SJCRH30 (cell line): ENCODE measurements at places on chromosomes 4 and X.

DNA sequence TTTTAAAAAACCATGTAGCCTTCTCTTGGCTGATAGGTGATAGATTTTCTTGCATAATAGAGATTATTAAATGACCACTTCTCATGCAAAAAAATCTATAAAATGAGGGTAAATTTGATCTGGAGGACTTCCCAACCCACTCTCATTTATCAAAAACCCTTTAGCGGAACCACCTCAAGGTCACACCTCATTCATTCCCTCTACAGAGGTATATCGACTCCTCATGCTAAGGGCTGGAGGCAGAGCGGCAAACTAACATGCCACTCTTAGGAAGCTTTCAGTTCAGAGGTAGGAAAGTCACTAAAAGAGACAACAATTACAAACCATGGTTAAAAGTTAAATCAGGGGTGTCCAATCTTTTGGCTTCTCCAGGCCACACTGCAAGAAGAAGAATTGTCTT is 90.0 kb downstream of the COX7B2 start:
- no peak for DNase-seq

GRCh38 chrX:43557792-43558191 is 98.3 kb upstream of the MAOA start:
- DNase-seq = peak; percentile 32

DNA sequence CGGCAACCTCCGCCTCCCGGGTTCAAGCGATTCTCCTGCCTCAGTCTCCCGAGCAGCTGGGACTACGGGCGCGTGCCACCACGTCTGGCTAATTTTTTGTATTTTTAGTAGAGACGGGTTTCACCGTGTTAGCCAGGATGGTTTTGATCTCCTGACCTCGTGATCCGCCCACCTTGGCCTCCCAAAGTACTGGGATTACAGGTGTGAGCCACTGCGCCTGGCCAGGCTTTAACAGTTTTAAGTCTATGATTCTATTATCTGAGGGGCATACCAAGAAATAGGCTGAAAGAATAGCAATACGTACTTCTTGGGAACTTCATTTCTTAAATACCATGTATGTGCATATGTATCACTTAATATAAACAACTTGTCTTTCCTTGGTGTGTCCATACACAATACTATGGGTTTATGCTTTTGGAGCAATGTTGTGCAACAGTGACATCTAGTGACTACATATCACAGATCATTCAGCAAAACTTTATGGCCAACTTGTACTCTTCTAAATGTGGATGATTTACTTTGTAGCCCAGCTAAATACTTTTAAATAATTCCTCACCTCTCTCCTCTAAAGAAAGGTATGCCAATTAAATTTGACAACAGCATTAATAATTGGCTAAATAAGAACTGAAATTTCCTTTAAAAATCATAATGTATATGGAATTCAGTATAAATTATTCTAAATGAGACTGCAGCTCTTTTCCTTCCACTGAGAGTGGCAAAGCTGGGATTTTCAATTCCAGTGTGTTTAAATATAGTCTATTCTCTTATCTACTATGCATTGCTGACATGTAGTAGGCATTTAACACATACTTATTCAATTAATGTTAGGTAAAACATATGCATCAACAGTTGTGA is 10.4 kb downstream of the SLC9B1 start:
- peak; percentile 79 for DNase-seq

DNA sequence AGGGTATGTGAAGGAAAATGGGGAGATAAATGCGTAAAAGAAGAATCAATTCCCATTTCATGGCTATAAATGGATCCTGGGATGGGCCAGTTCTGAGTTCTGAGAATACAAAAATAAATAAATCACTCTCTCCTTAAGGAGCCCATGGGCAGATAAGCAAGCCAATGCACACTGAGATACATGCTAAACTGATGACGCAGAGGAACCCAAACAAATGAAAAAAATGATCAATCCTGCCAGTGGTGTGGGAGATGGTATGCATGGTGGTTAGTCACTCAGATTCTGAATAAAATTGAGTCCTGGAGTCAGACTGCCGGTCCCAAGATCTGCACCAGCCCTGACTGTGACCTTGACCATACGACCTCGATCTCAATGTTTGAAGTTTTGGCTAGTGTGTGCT is 59.7 kb downstream of the NEIL3 start:
- no peak for DNase-seq

- DNase-seq = no peak
Measured at GRCh38 chr4:142574306-142574705, 271.8 kb downstream of the INPP4B start.

DNA sequence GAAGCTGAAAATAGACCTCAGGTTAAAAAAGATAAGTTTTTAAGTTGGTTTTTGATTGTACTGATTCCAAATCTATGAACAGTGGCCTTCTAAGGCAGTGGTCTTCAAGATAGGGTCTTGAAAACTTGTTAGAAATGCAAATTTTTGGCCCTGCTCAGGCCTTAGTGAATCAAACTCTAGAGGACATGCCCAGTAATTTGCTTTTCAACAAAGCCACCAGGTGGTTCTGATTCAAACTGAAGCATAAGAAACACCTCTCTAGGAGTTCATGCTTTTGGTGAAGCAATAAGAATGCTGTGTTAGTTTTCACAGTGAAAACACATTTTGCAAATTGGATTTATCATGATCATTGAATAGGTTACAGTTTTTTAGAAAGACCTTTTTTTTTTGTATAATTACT is 1849.4 kb upstream of the AGA start:
- DNase-seq = no peak

DNA sequence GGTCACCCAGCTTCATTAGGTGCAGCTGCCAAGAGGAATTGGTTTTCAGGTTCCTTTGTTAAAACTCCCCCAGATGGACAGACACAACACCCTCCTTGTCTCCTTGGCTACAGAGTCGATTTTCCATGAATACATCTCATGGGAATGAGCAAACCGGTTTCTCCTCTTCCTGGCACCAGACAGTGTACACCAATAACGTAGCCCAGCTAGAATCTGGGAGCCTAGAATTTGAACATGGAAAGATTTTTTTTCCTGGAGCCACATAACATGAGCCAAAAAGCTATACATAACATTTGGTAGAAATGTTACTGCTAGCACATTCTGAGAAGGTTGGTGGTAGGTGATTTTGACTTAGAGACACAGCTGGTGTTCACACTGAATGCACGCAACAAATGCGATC is 62.9 kb upstream of the SLC34A2 start:
- no peak for DNase-seq

DNA sequence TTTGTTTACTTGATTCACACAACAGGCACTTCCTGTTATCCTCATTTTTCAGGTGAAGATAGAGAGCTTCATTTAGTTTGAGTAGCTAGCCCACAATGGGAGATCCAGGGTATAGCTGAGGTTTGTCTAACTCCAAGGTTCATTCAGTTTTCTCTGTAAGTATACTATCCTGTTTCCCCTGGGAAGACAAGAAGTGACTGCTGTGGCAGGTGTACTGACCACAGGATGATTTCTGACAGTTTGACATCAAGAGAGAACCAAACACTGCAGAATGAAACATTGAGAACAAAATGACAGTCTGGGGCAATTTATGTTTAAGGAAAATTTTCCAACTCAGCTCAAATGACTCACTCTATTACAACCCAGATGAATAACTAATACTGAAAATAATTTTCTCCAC is 958.0 kb downstream of the STPG2 start:
- DNase-seq = no peak

- DNase-seq = peak; percentile 60
Measured at GRCh38 chr4:186676531-186677161, 47.0 kb downstream of the FAT1 start.
